ENCODE measurements at places on chromosomes 11 and 22.

GRCh38 chr22:36884349-36885158 lies 23.7 kb downstream of the NCF4 start:
- no peak for DNase-seq

DNA sequence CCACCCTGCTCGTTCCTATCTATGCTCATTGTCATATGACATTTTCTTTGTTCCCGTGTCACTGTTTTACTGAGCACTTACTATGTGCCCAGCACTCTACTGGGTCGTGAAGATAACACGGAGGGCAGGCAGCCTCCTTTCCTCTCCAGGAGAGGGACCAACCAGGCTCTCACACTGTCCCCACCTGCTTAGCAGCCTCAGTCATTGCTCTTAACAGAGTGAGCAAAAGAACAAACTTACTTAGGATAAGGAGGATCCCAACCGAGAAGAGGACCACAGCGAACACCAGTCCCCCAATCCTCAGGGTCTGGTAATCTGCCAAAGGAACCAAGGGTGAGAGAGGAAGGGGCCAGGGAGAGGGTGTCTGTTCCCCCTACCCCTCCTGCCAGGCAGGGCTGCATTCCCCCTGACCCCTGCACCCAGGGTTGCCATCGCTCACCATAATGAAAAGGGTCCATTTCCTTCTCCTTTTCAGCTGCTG lies 17.0 kb upstream of the FXYD2 start:
- no peak for DNase-seq

- no peak for DNase-seq
Measured at GRCh38 chr22:46586531-46587011, 33.6 kb upstream of the GRAMD4 start.

- no peak for DNase-seq
Measured at GRCh38 chr11:20021212-20021611, 139.1 kb downstream of the DBX1 start.

DNA sequence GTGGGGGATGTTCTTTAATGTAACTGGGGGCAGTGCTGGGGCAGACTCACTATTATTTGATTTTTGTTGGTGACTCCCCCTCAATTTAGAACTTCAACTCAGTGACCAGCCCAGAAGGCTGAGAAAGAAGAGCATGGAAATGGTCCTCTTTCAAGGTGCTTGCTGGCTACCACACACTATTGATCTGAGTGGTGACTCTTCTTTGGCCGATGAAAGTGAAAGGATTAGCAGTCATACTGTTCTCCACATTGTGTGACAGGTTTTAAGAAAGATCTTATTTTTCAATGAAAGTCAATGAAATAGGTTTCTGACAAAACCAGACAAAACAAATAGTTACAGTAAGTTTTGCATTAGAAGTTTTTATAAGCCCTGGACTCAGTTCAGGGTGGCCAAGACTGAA lies 29.9 kb downstream of the NLRP14 start:
- DNase-seq: no peak

DNA sequence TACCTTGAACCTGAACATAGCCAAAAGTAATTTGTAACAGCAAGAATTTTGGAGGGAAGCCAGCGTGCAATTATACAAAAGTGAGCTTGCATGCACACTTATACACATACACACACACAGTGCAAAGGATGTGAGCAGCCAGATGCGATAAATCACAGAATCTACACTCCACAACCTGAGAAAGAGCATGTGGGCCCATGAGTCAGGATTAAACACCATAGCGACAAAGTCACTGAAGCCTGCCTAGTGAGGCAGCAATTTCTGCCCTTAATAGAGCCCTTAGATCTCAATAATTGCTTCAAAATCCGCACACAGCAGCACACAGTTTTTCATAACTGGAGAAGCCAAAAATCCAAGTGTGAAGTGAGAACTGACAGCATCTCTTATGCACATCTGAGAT lies 42.6 kb upstream of the TEAD1 start:
- DNase-seq: no peak

GRCh38 chr11:75028724-75029123 lies 40.0 kb downstream of the NEU3 start:
- no peak for DNase-seq

GRCh38 chr11:64571050-64571409 lies 20.0 kb upstream of the SLC22A12 start:
- no peak for DNase-seq

GRCh38 chr11:84780689-84781293 lies 846.4 kb downstream of the DLG2 start:
- DNase-seq: no peak

DNA sequence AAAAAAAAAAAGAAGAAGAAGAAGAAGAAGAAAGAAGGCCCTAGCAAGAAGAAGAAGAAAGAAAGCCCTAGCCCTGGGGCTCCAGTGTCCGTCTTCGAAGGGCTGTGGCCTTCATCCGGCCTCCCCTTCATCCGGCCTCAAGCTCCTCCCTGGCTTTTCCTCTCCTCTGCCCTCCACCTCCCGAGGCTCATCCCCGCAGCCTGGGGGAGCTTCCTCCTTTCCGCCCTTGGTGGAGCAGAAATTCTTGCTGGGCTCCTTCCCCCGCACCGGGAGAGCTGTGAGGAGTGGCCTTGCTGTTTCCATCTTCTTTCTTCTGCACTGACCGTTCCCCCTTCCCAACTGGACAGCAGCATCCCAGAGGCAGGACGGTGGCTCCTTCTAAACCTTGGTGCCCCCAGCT lies 9.5 kb upstream of the LTO1 start:
- no peak for DNase-seq

Measured in suppressor macrophage (primary cell).